ENCODE measurements at places on chromosomes 3 and 15.

GRCh38 chr3:17030438-17030837 is 145.7 kb downstream of the PLCL2 start:
- H3K27me3 ChIP-seq: no peaks in the 10 kb centered on the region
- no peaks in the 10 kb centered on the region for H3K4me1 ChIP-seq
- H3K36me3 ChIP-seq: no peaks in the 10 kb centered on the region
- H3K27ac ChIP-seq: no peak overlapping the region
- DNase-seq: no peak

DNA sequence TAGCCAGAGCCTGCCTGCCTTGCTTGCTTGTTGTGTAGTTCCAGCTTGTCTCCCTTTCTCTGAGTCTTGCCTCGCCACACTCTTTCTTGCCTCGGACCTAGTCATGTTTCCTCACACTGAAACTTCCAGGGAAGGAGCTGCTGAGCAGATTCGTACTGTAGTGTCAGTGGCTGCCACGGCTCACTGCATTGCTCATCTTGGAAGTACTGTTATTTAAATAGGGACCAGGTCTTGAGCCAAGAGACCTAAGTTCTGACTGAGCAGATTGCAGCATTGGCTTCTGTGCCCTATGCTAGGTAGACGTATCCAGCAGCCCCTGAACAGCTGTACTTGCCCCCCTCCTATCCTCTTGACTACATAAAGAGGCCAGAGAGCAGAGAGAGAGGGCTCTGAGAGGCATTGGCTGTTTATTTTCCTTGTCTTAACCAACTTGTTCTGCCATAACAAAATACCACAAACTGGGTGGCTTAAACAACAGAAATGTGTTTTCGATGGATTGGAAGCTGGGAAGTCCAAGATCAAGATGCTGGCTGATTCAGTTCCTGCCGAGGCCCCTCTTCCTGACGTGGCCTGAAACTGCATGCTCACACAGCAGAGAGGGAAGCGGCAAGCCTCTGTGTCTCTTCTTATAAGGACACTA is 5.8 kb upstream of the RARRES1 start:
- H3K4me1 ChIP-seq: no peaks in the 10 kb centered on the region
- no peaks in the 10 kb centered on the region for H3K27me3 ChIP-seq
- no peak for DNase-seq
- H3K4me3 ChIP-seq: no peak overlapping the region

DNA sequence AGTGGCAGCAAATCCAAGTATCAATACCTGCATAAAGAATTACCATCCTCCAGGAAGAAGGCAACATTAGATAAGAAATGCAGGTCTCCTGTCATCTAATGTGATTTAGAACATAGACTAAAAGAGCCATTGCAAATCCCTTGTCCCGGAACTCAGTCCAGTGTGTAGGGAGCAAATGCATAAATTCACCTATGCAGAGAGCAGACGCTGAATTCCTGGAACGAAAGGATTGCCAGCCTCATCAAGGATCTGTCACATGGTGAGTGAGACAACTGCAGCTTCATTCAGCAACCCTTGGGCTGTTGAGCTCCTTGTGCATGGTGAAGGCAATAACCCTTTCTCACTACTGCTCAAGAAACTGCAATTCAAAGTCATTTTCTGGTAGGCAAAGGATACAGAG is 696.8 kb upstream of the CFAP20DC start:
- H3K27me3 ChIP-seq: no peaks in the 10 kb centered on the region
- H3K36me3 ChIP-seq: no peaks in the 10 kb centered on the region
- no peak for DNase-seq
- H3K4me3 ChIP-seq: no peak overlapping the region
- H3K27ac ChIP-seq: no peak overlapping the region

GRCh38 chr15:31606931-31607497 is 280.4 kb downstream of the KLF13 start:
- H3K4me3 ChIP-seq: no peak overlapping the region
- no peaks in the 10 kb centered on the region for H3K4me1 ChIP-seq
- H3K27ac ChIP-seq: no peak overlapping the region
- no peaks in the 10 kb centered on the region for H3K27me3 ChIP-seq
- no peak for DNase-seq

GRCh38 chr3:13879102-13879945 is 547 bp downstream of the WNT7A start:
- no peaks in the 10 kb centered on the region for H3K36me3 ChIP-seq
- H3K4me1 ChIP-seq: no peaks in the 10 kb centered on the region
- H3K27ac ChIP-seq: no peak overlapping the region
- DNase-seq: peak; percentile 41

DNA sequence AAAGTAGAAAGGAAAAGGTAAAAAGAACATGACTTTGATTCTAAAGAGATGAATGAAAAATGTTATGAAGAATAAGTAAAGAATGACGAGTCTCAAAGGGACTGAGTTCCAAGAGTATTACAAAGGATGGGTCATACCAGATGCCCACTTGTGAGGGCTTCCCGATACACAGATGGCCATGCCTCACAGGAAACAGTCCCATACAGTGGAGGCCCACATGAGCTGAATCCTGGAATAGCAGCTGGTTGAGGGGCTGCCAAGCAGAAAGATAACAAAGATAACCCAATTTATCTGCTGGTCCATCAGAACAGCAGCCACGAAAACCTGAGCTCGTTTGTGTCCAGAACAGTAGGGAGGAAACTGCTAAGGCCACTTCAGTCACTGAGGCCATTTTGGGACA is 3.7 kb downstream of the SSR3 start:
- H3K27ac ChIP-seq: no peak overlapping the region
- DNase-seq: no peak
- H3K4me1 ChIP-seq: peaks cover 18% of the 10 kb centered on the region
- no peak overlapping the region for H3K4me3 ChIP-seq
- no peaks in the 10 kb centered on the region for H3K27me3 ChIP-seq

GRCh38 chr3:79286882-79287281 is 480.9 kb downstream of the ROBO1 start:
- no peak overlapping the region for H3K4me3 ChIP-seq
- no peak overlapping the region for H3K27ac ChIP-seq
- no peak for DNase-seq

- no peak overlapping the region for H3K27ac ChIP-seq
- H3K4me3 ChIP-seq: no peak overlapping the region
- DNase-seq: no peak
- no peaks in the 10 kb centered on the region for H3K36me3 ChIP-seq
- H3K27me3 ChIP-seq: no peaks in the 10 kb centered on the region
Measured at GRCh38 chr15:78360958-78361718, 21.0 kb downstream of the CRABP1 start.

- H3K27ac ChIP-seq: no peak overlapping the region
- peaks cover 13% of the 10 kb centered on the region for H3K4me1 ChIP-seq
- no peak for DNase-seq
- H3K4me3 ChIP-seq: no peak overlapping the region
- H3K36me3 ChIP-seq: no peaks in the 10 kb centered on the region
- H3K27me3 ChIP-seq: no peaks in the 10 kb centered on the region
Measured at GRCh38 chr3:12618426-12618825, 45.5 kb downstream of the RAF1 start.

- H3K4me1 ChIP-seq: no peaks in the 10 kb centered on the region
- no peak for DNase-seq
- H3K27ac ChIP-seq: no peak overlapping the region
- H3K4me3 ChIP-seq: no peak overlapping the region
- no peaks in the 10 kb centered on the region for H3K27me3 ChIP-seq
- H3K36me3 ChIP-seq: no peaks in the 10 kb centered on the region
Measured at GRCh38 chr3:105277656-105278055, 89.1 kb upstream of the ALCAM start.

DNA sequence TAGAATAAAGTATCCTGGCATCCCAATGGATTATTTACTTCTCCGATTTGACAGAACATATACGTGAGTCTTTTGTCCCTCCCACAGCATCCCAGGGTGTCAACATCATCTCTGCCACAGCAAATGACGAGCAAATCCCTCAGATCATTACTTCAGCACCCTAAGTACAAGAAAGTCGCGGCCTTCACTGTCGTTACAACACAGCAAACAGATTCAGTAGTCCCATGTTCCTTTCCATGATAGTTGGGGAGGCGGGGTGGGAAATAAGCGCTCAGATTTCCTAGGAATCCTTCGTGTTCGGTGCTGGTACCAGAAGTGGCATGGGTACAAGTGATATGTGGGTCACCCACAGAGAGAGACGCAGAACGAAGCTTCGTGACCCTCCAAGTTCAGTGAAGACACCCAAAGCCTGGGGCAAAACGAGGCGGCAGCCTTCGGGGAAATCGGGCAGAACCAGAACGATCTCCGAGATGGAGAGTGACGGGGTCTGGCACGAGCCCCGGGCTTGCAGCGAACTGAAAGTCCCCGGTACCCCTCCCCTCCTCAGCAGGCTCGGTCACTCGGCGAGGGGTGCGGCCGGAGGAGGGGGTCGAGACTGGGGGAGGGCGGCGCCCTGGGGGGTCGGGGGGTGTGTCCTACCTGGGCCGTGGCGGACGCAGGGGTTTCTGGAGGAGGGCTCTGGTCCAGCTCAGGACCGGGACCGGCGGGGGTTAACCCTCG is 619 bp downstream of the TTBK2 start:
- H3K36me3 ChIP-seq: no peaks in the 10 kb centered on the region
- DNase-seq: peak; percentile 12
- no peaks in the 10 kb centered on the region for H3K4me1 ChIP-seq
- H3K4me3 ChIP-seq: peak overlapping the region; percentile 83
- H3K27me3 ChIP-seq: no peaks in the 10 kb centered on the region

Measured in Caco-2 (cell line).